Neural progenitor cell (in vitro differentiated cells): ENCODE measurements at places on chromosomes 7 and 10. TPM values are rescaled to one million over a fixed set of nuclear protein-coding genes. Genes with fewer than 3 reads are reported as not detected.

Gene SPACDR
- 0.71 TPM in 1 of 2 replicates, not detected in the other for total RNA-seq

Gene FGFR2
- 76.3 and 99.1 TPM in 2 replicates for total RNA-seq

Gene HOGA1
- total RNA-seq, result 0.17 and 1.2 TPM in 2 replicates

Gene RASSF4
- total RNA-seq, result 3.1 and 9.7 TPM in 2 replicates

Gene GIMAP6
- not detected in 2 replicates for total RNA-seq

Gene SEMA3A
- total RNA-seq, result 69.5 and 134 TPM in 2 replicates

Gene DUSP5
- total RNA-seq, result 0.34 and 1.5 TPM in 2 replicates

Gene OR2A42
- 0.15 TPM in 1 of 2 replicates, not detected in the other for total RNA-seq

Gene KNDC1
- 1.8 and 5.6 TPM in 2 replicates for total RNA-seq
